AG10803 (cell line): ENCODE measurements at places on chromosomes 5 and 9.

DNA sequence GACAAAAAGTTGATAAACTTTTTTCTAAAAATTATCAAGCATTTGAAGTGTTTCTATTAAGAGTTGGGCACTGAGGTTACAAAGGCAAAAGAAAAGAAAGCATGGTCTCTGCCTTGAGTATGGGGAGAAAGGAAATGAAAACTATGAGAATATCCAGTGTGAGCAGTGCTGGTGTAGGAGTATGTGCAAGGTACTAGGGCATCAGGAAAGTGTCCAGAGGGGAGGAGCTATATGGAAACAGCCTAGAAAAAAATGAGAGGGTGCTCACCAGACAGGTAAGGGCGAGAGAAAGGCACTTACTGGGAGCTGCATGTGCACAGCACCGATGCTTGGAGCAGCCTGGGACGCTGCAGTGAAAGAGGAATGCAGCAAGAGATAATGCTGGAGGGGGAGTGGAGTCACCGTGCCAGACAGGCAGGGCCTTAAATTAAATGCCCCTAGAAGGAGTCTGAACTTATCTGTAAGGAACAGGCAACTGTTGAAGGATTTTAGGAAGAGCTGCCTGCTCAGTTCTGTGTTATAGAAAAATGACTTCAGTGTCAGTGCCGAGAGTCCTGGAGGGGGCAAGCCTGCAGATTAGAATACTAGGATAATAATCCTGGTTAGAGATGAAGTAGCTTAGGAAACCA lies 14.0 kb downstream of the MCC start:
- no peak for DNase-seq

- no peak for DNase-seq
Measured at GRCh38 chr5:174727794-174728680, 3.7 kb downstream of the MSX2 start.

DNA sequence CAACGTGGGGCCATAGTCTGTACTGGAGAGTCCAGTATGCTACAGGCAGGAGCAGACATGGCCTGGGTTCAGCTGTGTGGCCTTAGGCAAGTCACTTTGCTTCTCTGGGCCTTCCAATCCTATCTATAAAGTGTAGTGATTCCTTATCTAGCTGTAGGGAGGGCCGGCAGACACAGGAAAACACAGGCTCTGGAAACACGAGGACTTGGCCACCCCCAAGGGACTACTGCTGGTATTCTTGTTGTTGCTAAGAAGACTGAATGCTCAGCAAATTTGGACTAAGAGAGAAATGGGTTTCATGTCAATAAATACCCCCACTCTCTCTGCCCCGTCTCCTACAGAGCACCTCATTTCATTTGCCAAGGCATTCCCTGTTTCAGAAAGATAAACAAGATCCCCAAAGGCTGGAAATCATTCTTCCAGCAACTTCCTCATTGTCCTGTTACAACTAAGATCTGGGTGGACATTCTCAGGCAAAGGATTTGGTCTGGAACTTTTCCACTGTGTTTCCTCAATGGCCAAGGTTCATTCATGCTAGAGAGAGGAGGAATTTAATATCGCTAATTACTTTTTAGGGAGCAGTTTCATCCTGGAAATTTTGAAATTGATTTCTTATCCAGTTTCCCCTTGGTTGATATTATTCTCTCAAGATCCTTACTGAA lies 105.8 kb downstream of the GABBR2 start:
- no peak for DNase-seq

DNA sequence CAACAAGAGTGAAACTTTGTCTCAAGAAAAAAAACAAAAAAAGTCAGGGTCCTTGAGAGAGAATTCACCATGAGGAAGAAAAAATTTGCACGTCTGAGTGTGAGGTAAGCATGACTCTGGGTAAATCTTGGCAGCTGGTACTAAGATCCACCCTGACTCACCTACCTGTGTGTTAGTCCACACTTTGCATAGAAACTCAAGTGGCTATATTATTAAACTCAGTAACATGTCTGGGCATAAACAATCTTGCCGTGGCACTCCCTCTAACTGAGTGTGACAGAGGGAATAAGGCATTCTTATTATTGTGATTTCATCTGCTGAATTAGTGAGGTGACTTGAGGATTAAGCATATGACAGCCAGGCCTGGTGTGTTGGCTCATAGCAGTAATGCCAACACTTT lies 259.4 kb upstream of the VLDLR start:
- no peak for DNase-seq

DNA sequence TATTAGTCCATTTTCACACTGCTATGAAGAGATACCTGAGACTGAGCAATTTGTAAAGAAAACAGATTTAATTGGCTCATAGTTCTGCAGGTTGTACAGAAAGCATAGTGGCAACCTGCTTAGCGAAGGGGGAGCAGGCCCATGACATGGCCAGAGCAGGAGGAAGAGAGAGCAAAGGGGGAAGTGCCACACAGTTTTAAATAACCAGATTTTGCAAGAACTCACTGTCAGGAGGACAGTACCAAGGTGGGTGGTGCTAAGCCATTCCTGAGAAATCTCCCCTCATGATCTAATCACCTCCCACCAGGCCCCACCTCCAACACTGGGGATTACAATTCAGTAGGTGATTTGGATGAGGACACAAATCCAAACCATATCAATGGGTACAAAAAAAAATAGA lies 16.8 kb upstream of the PCSK5 start:
- DNase-seq: no peak

- peak; percentile 37 for DNase-seq
Measured at GRCh38 chr5:142587354-142587965, 98.4 kb downstream of the FGF1 start.

GRCh38 chr5:178483620-178484019 lies 106.6 kb downstream of the COL23A1 start:
- peak; percentile 8 for DNase-seq

GRCh38 chr5:84614906-84615305 lies 230.2 kb upstream of the EDIL3 start:
- no peak for DNase-seq
